Heart right ventricle (tissue), 16 donors: ENCODE measurements at places on chromosomes 11 and 22.

- no peaks in the 10 kb centered on the region for H3K4me1 ChIP-seq
- H3K27ac ChIP-seq, result no peak overlapping the region
- no peaks in the 10 kb centered on the region for H3K36me3 ChIP-seq
Measured at GRCh38 chr11:27757953-27758352, 57.7 kb upstream of the BDNF start.

DNA sequence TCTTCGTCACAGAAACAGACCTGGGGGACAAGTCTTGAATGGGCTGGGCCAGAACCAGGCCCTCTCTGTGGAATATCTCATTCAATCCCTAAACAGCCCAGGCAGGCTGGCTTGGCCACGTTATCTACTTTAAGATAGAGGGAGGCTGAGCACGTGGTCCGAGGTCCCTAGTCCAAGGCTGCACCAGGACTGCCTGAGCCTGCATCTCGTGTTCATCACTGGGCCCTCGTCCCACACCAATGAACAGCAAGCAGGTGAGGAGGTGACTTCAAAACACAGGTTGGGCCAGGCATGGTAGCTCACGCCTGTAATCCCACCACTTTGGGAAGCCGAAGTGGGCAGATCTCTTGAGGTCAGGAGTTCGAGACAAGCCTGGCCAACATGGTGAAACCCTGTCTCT lies 20.3 kb upstream of the FGF3 start:
- H3K4me3 ChIP-seq, result no peak overlapping the region
- peaks cover 40% of the 10 kb centered on the region for H3K27me3 ChIP-seq
- no peak overlapping the region for H3K27ac ChIP-seq
- no peak for DNase-seq
- H3K36me3 ChIP-seq, result no peaks in the 10 kb centered on the region

DNA sequence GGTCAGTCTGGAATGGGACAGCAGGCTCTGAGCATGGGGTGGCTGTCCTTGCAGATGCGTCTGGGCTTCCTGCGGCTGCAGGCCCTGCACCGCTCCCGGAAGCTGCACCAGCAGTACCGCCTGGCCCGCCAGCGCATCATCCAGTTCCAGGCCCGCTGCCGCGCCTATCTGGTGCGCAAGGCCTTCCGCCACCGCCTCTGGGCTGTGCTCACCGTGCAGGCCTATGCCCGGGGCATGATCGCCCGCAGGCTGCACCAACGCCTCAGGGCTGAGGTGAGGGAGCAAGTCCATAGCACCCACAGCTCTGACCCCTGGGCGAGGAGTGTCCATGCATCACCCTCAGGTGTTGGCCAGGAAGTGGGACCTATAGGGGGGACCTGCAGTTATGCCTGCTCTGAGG lies 51.6 kb downstream of the MYO7A start:
- DNase-seq, result peak; percentile 5
- H3K4me1 ChIP-seq, result no peaks in the 10 kb centered on the region
- no peak overlapping the region for H3K27ac ChIP-seq
- H3K36me3 ChIP-seq, result no peaks in the 10 kb centered on the region

- H3K27ac ChIP-seq, result peak overlapping the region; percentile 22
- no peak for DNase-seq
- no peaks in the 10 kb centered on the region for H3K27me3 ChIP-seq
- H3K4me1 ChIP-seq, result no peaks in the 10 kb centered on the region
- H3K36me3 ChIP-seq, result no peaks in the 10 kb centered on the region
Measured at GRCh38 chr11:70128435-70128906, 50.4 kb downstream of the ANO1 start.

DNA sequence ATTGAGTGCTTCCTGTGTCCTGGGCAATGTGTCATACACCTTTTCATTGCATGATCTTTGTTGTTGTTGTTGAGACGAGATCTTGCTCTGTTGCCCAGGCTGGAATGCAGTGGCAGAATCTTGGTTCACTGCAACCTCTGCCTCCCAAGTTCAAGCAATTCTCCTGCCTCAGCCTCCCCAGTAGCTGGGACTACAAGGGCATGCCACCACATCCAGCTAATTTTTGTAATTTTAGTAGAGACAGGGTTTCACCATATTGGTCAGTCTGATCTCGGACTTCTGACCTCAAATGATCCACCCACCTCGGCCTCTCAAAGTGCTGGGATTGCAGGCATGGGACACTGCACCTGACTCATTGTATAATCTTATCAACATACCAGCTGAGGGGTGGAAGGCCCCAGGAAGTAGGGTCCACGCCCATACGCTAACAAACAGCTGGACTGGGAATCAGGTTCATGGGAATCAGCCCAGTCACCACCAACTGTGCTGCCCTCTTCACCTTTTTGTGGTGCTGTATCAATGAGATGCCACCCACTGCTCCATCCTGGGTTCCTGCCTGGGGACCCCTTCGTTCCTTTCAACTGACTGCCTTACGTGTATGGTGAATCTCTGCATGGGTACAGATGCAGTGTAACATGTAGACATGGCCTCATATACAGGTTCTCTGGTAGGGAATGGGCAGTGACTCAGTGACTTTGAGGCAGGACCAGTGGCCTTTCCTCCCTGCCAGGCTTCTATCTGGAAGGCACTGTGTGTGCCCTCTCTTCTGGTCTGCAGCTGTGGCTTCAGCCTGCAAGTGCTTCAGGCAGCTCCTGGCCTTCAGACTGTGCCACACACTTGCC lies 32.5 kb upstream of the YWHAH start:
- H3K4me3 ChIP-seq, result no peak overlapping the region
- H3K27ac ChIP-seq, result no peak overlapping the region
- H3K36me3 ChIP-seq, result no peaks in the 10 kb centered on the region

- peaks cover 61% of the 10 kb centered on the region for H3K4me1 ChIP-seq
- no peak for DNase-seq
- H3K27me3 ChIP-seq, result no peaks in the 10 kb centered on the region
Measured at GRCh38 chr22:21570398-21570797, 2.9 kb downstream of the UBE2L3 start.
